NCI-H460 (cell line): ENCODE measurements at places on chromosomes 7 and 10.

DNA sequence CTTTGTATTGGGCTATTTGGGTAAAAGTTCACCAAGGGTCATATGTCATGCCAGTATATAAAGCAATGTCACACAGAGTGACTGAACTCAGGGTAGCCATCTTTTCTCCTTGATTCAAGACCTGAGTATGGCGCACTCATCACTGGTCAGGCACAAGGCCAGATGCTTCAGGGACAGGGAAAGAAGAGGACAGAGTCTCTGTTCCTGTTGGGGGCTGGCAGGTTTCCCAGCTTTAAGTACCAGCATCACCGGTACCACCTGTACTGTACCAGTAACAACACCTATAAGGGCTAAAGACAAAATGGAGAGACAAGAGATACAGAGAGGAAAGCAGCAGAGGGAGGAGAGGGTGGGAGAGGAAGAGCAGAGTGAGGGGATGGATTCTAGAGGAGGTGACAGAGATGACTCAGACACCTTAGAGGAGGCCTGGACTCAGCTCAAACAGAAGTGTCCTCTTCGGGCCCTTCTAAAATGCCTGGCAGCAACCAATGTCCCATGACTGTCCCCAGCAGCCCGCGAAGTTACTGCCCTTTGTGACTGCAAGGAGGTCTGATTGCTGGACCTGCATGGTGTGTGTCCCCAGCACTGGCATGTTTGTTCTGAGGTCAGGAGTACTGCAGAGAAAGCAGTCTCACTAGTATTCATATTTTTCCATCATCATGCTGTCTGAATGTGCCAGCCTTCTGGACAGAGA, 191.3 kb downstream of the MYOF start:
- DNase-seq = no peak

GRCh38 chr7:76318488-76319353, 16.2 kb downstream of the HSPB1 start:
- peak; percentile 82 for DNase-seq

- no peak for DNase-seq
These were observed 7.9 kb upstream of the INHBA start for GRCh38 chr7:41710838-41711237.

- no peak for DNase-seq
These were observed 10.5 kb upstream of the GATAD1 start for GRCh38 chr7:92436612-92437445.

- no peak for DNase-seq
These were observed 117.2 kb downstream of the CNOT4 start for GRCh38 chr7:135392701-135393100.

DNA sequence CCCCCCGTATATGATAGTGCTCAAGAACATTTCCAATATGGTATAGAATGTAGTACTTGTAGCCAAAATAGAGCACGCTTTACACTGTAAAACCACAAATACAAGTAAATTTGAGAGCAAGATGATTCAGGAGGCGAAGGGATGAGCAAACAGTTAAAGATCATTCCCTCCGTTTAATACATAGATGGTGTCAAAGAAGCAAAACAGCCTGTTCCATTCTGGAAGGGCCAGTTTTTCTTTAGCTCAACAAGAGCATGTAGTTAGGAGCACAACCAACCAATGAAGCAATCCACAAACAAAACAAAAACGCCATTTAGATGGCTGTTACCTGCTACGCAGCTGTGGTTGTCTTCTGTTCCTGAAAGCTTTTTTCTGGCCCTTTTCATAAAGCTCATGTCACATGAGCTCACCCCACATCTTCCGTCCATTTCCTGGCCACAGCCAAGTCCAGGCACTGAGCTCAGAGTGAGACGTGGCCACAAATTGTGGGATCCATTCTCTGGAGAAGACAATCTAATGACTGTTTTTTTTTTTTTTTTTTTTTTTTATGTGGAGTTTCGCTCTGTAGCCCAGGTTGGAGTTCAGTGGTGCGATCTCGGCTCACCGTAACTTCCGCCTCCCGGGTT, 185.6 kb downstream of the FANK1 start:
- DNase-seq = no peak

- no peak for DNase-seq
These were observed 375.9 kb downstream of the NXPH1 start for GRCh38 chr7:8809320-8809719.

GRCh38 chr7:134640842-134641715, 5.6 kb upstream of the BPGM start:
- DNase-seq = no peak

DNA sequence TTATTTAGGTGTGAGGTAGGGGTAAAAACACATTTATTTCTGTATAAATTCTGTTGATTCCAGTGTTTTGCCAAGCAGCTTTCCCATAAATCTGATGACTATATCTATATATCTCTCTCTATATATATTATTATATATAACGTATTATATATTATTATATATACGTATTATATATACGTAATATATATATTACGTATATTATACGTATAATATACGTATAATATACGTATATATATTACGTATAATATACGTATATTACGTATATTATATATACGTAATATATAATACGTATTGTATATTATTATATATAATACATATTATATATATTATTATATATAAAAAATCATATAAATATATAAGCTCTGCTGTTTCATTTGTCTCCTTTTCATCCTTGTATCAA, 163.5 kb downstream of the GPR158 start:
- no peak for DNase-seq

GRCh38 chr7:76372984-76373833, 14.4 kb upstream of the YWHAG start:
- peak; percentile 85 for DNase-seq

GRCh38 chr10:49289480-49289879, 9.5 kb upstream of the C10orf71 start:
- no peak for DNase-seq

DNA sequence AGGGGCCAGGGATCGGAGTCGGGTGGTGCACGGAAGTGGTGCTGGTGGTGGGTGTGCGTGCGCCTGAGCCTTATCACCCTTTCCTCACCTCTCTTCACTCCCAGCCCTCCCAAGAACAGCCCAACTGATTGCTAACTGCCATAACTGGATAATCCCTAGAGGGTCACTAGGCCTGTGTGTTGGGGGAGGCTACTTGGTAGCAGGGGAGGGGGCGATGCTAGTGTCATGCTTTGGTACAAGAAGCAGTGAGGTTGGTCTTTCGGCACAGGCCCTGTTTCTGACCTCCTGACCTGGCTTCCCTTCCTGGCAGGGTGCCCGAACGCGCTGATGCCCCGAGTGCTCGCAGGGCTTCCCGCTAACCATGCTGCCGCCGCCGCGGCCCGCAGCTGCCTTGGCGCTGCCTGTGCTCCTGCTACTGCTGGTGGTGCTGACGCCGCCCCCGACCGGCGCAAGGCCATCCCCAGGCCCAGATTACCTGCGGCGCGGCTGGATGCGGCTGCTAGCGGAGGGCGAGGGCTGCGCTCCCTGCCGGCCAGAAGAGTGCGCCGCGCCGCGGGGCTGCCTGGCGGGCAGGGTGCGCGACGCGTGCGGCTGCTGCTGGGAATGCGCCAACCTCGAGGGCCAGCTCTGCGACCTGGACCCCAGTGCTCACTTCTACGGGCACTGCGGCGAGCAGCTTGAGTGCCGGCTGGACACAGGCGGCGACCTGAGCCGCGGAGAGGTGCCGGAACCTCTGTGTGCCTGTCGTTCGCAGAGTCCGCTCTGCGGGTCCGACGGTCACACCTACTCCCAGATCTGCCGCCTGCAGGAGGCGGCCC, 652 bp downstream of the KAZALD1 start:
- no peak for DNase-seq

- DNase-seq = no peak
These were observed 220.8 kb upstream of the GPR26 start for GRCh38 chr10:123445261-123445775.

- DNase-seq = no peak
These were observed 131.6 kb upstream of the LSM8 start for GRCh38 chr7:118052336-118052735.

DNA sequence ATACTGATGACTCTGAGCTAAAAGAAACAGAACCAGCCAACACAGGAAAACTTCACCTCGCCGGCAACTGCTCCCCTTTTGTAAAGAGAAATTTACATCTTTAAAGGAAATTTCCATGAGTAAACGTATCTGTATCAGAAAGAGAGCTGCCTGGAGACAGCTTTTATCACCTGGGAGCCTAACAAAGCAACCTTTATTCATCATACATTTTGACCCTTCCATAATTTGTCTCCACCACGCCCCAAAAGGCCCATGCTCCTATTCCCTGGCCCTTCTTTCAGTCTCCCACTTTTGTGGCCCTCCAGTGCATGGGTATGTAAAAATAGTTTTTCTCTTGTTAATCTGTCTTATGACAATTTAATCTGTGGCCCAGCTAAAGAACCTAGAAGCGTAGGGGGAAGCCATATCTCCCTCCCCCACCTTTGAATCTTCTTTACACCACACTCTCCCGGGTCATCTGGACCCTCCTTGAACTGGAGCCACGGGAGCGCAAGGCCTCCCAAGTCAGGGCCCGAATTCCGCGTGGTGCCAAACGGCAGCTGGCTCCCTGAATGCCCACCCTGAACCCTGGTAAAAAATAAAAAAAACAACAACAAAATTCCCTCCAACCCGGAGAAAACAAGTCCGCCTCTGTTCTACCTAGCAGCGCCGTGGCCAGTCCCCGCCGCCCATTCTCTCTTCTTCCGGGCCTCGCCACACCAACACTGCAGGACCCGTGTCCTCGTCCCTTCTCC, 15.4 kb upstream of the FKBP9 start:
- DNase-seq = no peak

GRCh38 chr7:102834999-102835398, 77.8 kb upstream of the LRRC17 start:
- no peak for DNase-seq
